HS-5 (cell line): ENCODE measurements at places on chromosomes 1 and 21.

DNA sequence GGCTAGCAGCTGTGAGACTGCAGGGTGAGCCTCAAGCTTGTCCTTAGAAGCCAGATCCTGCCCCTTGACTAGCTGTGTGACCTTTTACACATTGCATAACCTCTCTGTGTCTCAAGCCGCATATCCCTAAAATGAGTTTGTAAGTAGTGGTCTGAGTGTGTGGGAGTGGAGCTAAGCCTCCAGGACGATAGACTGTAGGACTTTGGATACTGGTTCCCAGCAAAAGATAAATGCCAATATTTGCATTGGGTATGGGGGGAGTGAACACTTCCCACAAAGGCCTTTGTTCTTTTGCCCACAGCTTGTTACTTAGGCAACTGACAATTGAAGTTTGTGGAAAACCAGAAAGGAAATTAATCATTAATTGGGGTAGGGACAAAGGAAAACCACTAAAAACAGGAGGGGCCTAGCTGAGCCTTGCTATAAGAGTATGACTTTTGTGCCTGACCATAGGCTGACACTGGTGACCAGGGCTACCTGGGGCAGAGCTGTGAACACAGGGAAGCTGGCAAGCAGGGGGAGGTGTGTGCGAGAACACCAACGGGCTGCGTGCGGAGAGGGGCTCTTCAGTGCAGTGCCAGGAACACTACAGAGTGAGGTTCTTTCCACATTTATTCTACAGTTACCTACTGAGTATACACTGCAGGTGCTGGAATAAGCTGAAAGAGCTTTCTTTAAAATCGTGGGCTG lies 102.4 kb upstream of the ETV3 start:
- no peak for DNase-seq

DNA sequence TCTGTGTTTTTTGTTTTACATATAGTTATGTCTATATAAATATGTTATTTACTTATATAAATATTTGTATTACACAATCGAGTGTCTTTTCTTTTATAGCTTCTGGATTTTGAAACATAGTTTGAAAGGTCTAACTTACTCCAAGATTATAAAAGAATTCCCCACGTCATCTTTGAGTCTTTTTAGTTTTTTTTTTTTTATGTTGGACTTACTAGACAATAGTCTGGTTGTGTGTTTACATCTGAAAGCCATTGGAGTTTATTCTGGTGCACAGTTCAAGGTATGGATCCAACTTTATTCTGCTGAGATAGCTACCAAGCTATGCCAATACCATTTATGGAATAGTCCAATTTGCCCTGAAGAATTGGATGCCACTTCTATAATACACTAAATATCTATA lies 26.1 kb upstream of the RCAN3 start:
- no peak for DNase-seq

- DNase-seq, result no peak
Measured at GRCh38 chr21:27371115-27371974, 404.5 kb upstream of the ADAMTS5 start.

DNA sequence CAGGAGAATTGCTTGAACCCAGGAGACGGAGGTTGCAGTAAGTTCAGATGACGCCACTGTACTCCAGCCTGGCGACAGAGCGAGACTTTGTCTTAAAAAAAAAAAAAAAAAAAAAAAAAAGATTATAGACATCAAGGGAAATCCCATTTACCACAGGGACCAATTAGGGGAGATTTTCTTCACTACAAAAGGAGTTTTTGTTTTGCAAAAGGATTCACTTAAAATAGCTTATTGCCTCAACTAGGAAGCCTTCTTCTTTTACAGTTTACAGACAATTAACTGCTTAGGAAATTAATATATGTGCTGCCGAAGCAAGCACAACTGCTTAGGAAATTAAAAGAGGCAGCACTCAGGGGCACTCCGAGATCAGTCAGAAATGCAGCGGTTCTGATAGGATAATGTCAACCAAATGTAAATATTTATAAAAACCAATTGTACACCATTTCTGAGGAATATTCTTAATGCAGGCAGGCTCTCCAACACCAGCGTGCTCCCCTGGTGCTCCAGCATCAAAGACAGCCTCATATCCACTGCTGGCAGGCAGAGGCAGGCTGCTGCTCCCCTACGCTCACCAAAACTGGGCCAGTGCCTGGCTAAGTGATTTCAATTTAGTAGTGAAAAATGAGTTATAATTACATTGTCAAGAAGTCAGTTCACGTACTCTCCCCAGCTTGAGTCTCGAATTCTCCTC lies 107.9 kb upstream of the RAB4A start:
- DNase-seq, result no peak

DNA sequence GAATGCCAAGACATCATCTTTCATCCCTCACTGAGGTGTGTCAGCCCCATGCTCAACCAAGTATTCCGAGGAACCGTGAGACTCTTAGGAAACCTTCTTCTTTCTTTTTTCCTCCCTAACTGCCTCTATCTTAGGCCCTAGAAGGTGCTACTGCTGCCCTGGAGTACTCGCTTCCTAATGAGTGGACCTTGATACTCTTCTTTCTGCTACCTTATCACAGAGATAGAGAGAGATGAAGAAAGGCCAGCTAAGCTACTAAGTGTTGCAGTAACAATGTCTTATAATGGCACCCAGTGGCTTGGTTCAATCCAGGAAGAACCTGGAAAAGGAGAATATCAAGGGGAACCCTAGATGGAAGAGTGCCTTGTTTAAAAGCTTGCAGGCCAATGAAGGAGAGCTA lies 86.6 kb downstream of the KIRREL1 start:
- no peak for DNase-seq

DNA sequence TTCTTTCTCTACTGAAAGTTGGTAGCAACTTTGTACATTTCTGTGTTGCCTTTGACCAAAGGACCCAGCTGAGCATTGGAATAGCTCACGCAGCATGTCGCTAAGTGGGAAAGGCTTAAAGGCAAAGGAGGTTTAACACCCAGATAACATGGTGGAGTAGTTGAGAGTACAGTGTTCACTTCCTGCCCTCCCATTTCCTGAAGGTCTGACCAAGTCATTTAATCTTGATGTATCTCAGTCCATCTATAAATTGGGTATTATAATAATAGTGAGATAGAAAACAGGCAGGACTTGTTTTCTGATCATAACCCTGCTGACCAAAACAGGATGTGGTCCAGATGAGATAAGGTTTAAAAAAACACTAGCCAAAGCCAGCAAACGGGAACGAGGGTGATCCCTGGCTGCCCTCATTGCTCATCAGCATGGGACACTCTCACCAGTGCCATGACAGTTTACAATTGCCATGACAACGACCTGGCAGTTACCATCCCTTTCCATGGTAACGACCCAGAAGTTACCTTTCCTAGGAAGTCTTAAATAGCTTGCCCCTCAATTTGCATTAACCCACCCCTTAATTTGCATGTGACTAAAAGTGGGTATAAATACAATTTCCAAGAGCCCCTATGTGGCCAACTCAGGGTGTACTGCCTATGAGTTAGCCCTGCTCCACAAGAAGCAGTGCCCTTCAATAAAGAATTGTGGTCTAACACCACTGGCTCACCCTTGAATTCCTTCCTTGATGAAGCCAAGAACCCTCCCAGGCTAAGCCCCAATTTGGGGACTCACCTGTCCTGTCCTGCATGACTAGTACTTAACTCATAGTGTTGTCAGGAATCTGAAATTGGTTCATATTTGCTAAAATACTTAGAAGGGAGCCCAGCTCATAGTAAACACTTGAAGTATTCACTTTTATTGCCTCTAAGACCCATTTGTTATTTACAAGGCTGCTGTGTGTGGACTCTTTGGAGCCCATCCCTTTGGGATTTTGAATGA lies 28.4 kb upstream of the FHAD1 start:
- no peak for DNase-seq

DNA sequence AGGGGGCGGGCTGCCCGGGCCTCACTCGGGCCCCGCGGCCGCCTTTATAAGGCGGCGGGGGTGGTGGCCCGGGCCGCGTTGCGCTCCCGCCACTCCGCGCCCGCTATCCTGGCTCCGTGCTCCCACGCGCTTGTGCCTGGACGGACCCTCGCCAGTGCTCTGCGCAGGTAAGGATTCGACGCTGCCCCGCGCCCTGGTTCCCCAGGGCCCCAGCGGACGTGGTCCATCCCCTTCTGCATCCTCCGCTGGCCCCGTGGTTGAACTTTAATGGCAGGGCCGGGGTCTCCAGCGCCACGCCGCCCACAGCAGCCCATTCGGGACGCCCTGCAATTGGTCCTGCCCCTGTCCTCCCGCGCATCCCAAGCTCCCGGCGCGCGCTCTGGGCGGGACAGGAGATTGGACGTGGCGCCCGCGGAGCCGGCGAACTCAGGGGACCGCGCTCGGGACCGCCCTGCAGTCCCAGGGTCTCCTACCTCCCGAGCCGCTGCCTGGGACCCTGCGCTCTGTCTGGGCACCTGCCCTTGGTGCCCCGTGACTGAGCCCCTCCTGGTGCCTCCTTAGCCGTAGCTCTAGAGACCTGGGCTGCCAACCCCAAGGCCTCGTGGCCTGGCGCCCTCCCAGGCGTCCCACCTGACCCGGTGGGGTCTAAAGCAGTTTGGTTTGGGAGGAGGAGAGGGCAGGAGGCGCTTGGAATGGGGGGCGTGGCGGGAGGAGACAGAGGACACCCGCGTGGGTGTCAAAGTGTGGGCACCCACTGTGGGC lies at the start of gene ALPL:
Gene ALPL (plus strand): TSS at position 73 of the 762 bp plus-strand sequence. CDS start 44,659 bp downstream, outside the sequence.
- no peak for DNase-seq

DNA sequence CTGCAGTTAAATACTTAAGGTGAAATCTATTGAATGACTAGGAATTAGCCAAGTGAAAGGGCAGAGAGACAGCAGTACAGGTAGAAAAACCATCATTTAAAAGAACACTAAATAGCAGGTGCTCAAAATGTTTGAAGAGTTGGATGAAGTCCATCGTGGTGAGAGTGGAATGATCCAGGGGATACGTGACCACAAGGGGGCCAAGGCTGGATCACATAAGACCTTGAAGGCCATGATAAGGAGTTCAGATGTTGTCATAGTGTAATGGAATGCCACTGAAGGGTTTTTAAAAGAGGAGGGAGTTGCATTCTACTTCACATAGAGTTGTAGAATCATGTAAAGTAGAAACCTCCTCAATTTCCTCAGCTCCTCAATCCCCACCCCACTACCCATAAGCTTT lies 34.8 kb upstream of the HOOK1 start:
- no peak for DNase-seq

DNA sequence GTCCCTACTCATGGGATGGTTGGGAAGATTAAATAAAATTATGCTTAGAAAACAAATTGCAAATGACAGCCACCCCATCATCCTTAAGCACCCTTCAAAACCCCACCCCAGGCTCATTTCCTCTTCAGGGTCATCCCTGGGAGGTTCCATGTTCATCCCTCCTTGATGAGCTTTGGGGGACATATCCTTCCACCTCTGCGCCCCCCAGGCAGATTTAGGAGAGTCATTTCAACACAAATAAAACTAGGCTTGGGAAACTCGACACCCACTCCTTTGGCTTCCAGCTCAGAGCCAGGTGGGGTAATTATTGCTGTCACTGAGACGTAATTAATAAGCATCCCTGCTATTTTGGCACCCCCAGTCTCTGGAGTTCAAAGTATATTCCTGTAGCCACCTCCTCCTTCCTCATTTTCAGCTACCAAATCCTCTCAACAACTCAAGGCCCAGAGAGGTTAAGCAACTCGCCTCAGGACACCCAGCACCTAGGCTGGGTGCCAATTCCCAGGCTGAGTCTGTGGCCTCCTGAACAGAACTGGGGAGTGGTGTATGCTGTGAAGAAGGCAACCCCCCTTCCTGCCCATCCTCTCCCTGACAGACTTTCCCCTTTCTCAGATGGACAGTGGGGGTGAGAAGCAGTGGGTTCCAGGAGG lies 595 bp downstream of the CRYBG2 start:
- DNase-seq, result no peak

- DNase-seq, result no peak
Measured at GRCh38 chr1:172536256-172536655, 3.3 kb downstream of the SUCO start.

DNA sequence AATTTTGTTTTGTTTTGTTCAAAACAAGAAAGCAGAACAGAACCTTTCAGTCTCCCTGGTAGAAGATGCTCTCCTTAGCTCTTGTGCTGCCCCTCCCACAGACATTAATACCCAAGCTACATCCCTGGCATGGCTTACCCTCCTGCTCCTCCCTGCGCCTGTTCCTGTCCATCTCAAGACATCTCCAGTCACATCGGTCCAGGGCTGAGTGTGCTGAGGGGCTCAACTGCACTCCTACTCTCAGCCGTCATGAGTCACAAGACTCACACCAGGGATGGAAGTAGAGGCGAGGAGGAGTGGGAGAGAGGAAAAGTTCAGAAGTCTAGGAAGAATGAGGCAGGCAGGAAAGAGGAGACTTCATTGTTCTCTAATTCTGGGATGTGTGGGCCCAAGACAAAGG lies 9.2 kb upstream of the TACSTD2 start:
- DNase-seq, result no peak

DNA sequence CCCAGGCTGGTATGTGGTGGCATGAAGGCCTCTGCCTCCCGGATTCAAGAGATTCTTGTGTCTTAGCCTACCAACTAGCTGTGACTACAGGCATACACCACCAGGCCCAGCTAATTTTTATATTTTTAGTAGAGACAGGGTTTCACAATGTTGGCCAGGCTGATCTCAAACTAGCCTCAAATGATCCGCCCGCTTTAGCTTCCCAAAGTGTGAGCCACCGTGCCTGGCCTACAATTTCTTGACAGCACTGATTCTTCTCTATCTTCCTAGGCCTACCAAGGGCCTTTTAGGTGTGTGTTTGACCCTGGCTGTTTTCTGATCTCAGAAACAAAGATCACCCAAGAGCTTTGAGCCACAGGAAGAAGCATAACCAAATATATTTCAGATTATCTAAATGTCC lies 540.8 kb upstream of the ADAMTS5 start:
- DNase-seq, result no peak
